ENCODE measurements at places on chromosomes 7 and 10. TPM values are rescaled to one million over a fixed set of nuclear protein-coding genes. Genes with fewer than 3 reads are reported as not detected.

TSPAN33 gene
- total RNA-seq = 6.0 TPM

POR gene
- 172 TPM for total RNA-seq

FAM237B gene
- not detected for total RNA-seq

LIPK gene
- not detected for total RNA-seq

AZGP1 gene
- total RNA-seq = not detected

GARS1 gene
- 142 TPM for total RNA-seq

TWIST1 gene
- 3.8 TPM for total RNA-seq

ANXA8 gene
- 34.4 TPM for total RNA-seq

MMS19 gene
- 51.0 TPM for total RNA-seq

AMPH gene
- 0.09 TPM for total RNA-seq

OPALIN gene
- total RNA-seq = not detected

FRMPD2 gene
- not detected for total RNA-seq

OPN1SW gene
- not detected for total RNA-seq

SNX13 gene
- 17.6 TPM for total RNA-seq

CYCS gene
- 233 TPM for total RNA-seq

RET gene
- 0.52 TPM for total RNA-seq

AFAP1L2 gene
- 22.9 TPM for total RNA-seq

NODAL gene
- total RNA-seq = not detected

CYP2C9 gene
- total RNA-seq = 0.14 TPM

AGR2 gene
- 93.9 TPM for total RNA-seq

SEM1 gene
- total RNA-seq = 346 TPM

ANKRD2 gene
- 4.7 TPM for total RNA-seq

MMRN2 gene
- 0.81 TPM for total RNA-seq

SRGN gene
- total RNA-seq = 61.5 TPM

CALD1 gene
- 69.3 TPM for total RNA-seq

PRLHR gene
- not detected for total RNA-seq

TMEM130 gene
- 0.26 TPM for total RNA-seq

CDNF gene
- total RNA-seq = 0.93 TPM

PRKG1 gene
- 0.01 TPM for total RNA-seq

CCDC172 gene
- not detected for total RNA-seq

GPR37 gene
- total RNA-seq = 0.36 TPM

FAM25A gene
- not detected for total RNA-seq

TAF5 gene
- total RNA-seq = 3.3 TPM

COL26A1 gene
- 0.49 TPM for total RNA-seq

EPO gene
- total RNA-seq = not detected

WDR37 gene
- total RNA-seq = 7.7 TPM

PDZD7 gene
- total RNA-seq = 1.4 TPM

HOXA7 gene
- 4.9 TPM for total RNA-seq

IGFBP3 gene
- 160 TPM for total RNA-seq

ZNF107 gene
- 2.6 TPM for total RNA-seq

SPDYE2 gene
- total RNA-seq = not detected

TSPAN13 gene
- 13.9 TPM for total RNA-seq

TAS2R3 gene
- total RNA-seq = not detected

C10orf143 gene
- total RNA-seq = 0.83 TPM

NPTX2 gene
- total RNA-seq = 0.06 TPM

STEAP4 gene
- total RNA-seq = not detected

AKR1B15 gene
- 32.0 TPM for total RNA-seq

NEUROG3 gene
- total RNA-seq = not detected

DNAH11 gene
- total RNA-seq = 0.15 TPM
